ENCODE measurements at places on chromosomes 6 and 20.

DNA sequence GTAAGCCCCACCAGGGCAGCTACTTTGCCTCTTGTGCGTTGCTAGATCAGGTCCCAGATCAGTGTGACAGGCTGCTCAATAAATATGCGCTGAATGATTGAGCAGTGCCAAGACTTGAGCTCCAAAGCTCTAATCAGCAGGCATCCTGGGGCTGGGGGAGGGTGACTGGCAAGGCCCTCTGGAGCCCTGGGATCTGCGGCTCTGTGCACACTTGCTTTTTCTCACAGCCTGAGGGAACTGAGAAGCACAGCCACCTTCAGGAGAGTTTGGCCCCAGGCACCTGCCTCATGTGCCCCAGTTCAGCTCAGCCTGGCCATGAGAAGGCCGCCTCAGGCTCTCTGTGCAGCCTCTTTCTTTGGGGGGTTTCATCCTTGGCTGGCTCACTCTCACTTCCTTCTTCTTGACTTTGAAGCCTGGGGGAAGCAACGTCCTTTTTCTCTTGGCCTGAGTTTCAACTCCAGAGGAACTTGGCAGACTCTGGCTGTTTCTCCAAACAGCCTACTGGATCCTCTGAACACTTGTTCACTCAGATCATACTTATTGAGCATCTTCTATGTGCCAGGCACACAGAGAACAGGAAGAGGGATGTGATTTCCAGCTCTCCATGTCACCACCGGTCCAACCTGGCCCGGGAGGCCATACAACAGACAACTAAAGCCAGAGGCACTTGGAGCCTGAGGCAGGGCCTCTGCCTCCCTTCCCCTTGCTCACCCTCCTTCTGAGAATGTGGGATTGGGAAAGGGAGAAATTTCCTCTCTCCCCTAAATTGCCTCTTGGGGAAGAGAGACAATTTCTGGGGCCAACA, 114.0 kb downstream of the VEGFA start:
- DNase-seq, result no peak

DNA sequence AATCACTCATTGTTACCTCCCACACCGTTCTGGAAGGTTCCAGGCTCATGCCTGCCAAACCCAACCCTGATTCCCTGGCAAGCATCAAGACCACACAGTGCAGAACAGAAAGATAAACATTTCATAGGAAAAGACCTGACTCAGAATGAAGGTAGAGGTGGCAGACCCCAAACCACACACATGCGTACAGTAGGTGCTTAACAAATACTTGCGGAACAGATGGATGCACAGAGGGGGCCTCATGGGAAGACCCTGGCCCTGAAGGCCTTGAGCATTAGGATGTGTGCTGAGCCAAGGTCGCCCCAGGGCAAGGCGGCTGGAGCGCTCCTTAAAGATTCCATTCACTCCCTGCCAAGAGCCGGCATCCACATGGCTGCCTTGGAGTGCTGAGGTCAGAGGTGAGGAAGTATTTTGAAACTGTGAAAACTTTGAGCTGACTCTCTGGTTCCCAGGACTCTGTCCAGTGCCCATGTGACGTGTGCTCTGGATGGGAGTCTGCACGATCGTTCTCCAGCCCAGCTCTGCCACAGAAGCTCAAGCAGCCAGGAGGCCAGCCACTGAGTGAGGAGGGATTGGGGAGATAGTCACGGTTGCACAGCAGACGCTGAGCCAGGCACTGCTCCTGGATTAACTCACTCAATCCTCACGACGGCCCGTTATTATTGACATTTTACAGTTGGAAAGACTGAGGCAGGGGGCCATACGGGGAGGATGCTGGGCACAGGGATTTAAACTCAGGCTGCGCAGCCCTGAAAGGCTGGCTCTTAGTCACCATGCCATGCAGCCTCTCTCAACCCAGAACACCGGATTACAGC, 65.5 kb upstream of the AFDN start:
- no peak for DNase-seq

DNA sequence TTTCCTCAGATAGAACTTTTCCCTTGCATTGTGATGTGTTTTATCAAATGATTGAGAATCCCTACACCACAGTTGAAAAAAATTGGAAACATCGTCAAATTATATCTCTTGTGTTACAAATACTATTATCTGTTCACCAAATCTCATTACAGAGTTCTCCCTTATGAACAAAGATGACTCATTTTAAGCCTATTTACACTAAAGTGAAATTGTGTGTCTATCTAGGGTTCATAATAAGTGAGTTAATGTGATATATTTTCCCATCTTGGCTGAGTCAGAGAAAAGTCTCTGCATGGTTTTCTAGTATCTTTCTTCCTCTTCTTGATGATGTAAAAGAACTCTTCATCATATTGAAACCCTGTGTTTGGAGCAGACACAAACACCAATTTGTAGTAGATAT, 1263.3 kb upstream of the EYS start:
- DNase-seq, result no peak

DNA sequence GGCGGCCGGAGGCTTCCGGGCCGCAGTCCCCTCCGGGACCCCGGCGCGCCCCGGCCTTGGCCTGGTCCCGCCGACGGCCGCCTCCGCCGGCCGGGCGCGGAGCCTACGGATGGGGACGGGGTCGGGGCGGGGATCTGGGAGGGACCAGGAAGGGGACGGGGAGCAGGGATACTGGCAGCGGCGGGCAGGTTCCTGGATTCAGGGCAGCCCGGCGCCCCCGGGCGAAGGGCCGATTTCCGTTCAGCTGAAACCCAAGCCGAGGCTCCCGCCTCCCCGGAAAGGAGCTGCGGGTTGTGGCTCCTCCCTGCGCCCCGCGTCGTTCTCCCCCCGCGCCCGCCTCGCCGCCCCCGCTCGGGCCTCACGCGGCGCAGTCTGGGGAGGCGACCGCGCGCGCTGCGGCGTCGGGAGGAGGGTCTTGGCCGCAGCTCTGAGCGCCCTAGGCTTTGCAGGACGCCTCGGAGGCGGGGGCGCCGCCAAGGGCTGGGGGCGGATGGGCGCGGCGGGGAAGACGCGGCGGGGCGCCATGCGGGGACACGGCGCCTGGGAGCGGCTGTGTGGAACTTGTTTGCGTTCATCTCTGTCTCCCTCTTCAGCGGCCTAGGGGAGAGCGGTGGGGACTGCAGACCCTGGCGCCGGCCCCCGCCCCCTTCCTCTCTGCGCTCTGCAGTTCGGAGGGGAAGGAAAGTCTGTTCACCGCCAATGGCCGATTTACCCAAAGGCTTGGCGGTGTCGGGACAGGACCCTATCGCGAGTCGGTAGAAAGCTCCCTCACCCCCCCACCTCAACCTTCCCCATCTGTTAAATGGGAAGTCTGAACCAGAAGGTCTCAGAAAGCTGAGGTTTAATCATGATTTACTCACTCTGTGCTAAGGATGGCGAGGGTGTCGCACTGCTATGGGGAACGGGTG, 22.7 kb upstream of the TMEM181 start:
- DNase-seq, result no peak
